GF-D8 (cell line): ENCODE measurements at places on chromosomes 3 and 15.
A peak's percentile ranks its signal among the peaks of the same experiment; 100 is the strongest.

DNA sequence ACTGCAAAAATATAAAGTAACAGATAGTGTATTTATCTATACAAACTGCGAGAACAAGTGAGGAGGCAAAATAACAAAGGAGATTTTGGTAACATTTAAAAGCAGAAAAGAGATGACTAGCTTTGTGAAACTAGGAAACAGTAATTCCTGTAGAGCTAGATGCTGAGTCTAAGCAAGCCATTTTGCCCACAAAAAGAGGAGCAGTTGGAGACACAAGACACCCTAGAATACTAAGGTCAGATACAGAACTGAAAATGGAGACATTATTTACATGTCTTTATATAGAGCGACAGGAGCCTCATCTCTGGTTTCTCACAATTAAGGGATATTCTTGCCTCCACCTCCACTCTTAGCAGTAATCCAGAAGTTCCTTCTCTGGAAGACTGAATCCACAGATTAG is 732.4 kb upstream of the GBE1 start:
- no peak for DNase-seq

DNA sequence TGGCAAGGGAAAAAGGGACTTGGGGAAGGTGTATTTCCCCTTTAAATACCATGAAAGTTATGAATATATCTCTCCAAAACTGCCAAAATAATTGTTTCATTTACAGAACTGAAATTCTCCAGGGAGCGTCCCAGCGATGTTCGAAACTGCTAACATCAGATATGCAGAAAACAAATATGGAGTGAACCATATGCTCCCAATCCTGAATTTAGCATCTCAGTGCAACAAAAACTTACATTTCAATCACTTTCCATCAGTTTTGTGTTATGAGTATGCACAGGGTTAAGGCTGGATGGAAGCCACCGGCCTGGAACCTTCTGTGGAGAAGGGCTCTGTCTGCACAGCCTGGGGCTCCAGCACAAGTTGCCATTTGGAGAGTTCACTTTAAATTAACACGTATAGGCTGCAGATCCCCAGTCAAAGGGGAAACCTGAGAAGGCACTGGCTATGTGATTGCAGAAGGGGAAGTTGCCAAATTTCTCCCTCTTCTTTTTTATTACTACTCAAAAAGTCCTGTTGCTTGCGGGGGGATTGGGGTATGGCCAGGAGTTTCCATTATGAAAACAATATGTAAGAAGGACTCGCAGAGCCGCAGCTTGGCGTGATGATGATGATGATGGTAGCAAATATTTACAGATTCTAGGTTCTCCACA is 56.9 kb upstream of the FOXP1 start:
- DNase-seq, result peak; percentile 29

DNA sequence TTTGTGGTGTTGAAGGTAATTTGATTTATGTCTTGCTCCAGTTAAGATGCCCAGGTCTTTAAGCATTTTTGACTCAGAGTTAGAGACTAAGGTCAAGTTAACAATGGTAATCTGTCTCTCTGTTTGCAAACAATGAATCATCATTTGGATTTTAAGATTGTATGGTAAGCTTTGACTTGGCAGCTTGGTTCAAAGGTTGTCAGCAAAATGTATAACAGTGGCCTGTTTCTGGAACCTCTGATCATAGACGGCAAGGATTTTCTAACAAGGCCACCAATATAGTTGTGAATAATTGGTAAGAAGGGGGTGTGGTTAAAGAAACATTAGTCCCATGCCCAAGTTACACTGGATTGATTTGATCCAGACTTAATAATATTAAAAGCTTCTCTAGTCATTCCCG is 775.2 kb upstream of the GOLIM4 start:
- no peak for DNase-seq

- no peak for DNase-seq
Measured at GRCh38 chr15:52295421-52296001, at the start of gene MYO5C. Gene MYO5C, minus strand, starts transcription at chr15:52295804. Its CDS starts 168 bp downstream, at chr15:52295636.

DNA sequence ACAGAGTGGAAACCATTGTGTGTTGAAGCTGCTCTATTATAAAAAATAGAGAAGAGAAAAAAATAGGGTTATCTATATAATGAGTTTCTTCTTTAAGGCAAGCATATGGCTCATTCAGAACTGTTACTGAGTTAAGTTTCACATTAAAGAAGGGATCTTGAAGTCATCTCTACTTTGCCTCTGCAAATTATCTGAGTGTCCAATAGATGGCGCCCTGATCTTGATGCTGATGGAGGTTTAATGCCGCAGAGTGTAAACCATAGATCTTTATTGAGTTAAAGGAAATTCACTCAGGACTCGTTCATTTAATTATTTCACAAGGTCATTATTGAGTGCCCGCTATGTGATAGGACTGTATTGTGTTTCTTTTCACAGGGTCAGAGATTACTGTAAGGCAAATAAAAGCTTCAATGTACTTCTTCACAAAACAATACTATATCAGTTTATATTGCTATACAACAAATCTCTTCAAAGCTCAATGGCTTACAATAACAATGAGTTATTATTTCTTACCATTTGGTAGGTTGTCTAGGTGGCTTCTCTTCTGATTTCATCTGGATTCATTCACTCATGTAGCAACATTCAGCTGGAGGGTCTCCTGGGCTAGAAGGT is 171.4 kb downstream of the NSUN3 start:
- no peak for DNase-seq

GRCh38 chr3:36362973-36363372 is 17.3 kb upstream of the STAC start:
- DNase-seq, result no peak

- no peak for DNase-seq
Measured at GRCh38 chr3:124791142-124791541, 60.9 kb downstream of the UMPS start.

DNA sequence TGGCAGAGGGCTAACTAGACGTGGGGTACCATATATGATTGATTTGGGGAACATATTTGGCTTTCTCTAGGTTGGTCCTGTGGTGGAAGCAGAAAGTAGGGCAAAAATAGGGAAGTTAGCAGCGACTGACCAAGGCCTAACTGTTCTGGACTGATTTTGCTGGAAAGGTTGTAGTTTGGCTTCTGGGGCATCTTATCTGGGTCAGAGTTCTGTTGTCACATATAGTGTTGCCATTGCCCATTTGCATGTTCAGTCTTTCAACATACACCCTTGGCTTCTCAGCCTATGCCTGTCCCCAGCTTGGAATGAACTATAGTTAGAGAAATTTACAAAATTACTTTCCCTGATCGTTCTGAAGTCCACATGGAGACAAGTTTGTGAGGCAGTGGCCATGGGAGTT is 426.5 kb downstream of the TBC1D5 start:
- DNase-seq, result no peak

DNA sequence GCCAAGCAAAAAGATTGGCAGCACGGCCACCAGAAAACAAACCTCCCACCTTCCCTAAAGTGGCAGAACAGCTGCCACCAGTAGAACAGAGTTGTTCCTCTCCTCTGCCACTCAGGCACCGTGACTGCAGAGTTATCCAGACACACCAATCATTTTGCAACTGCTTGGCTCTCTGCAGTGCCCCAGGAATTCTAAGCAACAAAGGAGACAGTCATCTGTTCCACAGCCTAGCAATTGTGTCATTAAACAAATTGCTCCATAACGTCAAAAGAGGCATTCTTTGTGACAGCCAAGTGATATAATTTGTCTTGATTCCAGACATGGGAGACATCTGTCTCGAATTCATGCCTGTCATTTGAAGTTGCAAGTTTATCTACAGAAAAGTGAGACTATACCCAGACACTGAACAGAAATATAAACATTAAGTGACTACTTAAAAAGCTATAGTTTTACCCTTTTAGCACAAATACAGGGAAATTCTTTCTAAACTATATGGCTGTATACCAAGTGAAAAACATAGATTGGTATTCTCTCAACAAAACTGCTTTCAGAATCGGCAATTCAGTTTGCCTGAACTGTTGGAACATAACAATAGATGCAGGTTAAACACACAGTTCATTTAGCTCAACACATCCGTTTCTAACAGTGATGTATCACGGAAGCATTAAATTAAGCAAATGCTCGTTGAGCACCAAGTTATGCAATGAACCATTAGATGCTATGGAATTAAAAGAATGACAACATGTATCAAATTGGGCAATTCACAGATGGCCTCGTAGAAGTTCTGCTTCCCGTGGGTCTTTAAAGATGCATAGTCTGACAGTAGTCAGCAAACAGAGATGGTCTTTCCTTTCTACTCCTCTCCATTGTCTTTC is 281.3 kb downstream of the FGF12 start:
- no peak for DNase-seq

DNA sequence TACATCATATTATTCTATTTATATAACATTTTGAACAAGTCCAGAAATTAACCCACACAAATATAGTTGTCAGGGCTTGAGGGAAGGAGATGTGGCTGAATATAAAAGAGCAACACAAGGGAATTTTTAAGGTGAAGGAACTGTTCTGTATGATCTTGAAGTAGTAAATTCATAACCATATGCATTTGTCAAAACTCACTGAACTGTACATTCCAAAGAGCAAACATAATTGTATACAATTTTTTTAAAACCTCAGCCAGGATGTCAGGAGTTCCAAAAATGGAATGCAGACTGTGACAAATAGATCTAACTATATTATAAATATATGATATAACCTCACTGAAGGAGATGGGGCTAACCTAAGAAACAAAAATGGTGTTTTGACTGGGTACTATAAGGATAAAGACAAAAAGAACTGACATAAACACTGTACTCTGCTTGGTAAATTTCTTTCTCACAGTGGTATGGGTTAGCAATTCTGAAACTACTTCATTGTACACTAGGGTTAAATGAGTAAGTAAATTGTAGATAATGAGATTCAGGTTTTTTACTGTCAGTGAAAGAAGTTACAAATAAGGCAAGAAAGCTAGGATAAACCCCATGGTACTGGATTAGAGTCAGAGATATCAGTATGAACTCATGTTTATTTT is 14.4 kb downstream of the GOLGB1 start:
- DNase-seq, result no peak

DNA sequence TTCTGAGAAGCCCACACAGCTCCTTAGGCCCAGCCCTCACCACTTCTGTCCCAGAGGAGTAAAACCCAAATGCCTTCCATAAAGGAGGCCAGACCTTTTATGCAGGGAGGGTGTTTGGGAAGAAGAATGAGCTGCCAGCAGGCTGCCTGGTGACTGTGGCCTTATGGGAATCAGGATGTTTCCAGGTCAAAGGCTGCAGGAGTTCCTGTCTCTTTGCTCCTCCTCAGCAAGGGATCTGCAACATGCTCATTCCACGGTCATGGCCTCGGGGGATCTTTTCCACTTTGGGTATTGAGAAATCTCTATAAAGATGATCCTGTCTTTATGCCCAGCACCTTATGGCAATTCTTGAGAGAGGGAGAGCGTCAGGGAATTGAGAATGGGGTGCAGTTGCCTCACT is 25.2 kb upstream of the MAGEF1 start:
- no peak for DNase-seq

GRCh38 chr3:156396851-156397250 is 158.1 kb downstream of the SSR3 start:
- no peak for DNase-seq

GRCh38 chr3:148186881-148187280 is 510.8 kb upstream of the AGTR1 start:
- DNase-seq, result no peak

DNA sequence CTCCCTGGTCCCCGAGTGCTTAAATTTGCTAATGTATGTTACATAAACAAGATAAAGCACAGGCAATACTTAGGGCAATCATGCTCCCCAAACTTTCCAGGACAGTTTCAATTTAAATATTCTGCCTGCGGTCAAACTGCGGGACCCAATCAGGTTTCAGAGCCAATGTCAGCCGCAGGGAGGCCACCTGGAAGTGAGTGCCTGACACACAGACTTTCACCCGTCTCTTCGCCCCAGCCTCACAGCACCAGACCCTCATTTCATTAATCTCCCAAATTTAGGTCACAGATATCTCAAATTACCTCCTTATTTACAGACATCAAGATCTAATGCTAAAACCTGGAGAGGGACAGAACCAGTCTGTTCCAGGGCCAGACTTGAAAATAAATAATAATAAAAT is 107.2 kb upstream of the ALDH1A3 start:
- DNase-seq, result no peak

- DNase-seq, result no peak
Measured at GRCh38 chr15:70078578-70079417, 18.9 kb downstream of the TLE3 start.

- no peak for DNase-seq
Measured at GRCh38 chr15:59792359-59792758, 103.2 kb upstream of the BNIP2 start.

GRCh38 chr3:150348500-150348899 is 59.6 kb upstream of the TSC22D2 start:
- DNase-seq, result no peak

GRCh38 chr3:171385086-171385485 is 75.1 kb downstream of the TNIK start:
- no peak for DNase-seq

DNA sequence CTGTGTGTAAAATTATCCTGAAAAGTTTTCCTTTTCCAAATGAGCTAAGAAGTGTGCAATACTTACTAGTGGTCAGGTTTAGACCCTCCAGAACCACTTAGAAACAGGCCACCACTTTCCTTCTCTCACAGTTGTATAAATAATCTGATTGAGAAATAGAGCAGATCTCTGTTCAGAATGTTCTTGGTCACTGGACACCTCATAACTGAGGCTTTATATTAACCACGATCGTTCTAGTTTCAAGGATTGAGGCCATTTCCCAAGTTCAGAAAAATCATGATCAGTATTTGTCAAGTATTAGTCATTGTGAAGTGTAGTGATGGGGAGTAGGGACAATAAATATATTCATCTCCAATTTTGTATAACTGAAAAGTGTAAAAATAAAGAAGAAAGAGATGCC is 1.0 kb upstream of the MAP3K13 start:
- no peak for DNase-seq

DNA sequence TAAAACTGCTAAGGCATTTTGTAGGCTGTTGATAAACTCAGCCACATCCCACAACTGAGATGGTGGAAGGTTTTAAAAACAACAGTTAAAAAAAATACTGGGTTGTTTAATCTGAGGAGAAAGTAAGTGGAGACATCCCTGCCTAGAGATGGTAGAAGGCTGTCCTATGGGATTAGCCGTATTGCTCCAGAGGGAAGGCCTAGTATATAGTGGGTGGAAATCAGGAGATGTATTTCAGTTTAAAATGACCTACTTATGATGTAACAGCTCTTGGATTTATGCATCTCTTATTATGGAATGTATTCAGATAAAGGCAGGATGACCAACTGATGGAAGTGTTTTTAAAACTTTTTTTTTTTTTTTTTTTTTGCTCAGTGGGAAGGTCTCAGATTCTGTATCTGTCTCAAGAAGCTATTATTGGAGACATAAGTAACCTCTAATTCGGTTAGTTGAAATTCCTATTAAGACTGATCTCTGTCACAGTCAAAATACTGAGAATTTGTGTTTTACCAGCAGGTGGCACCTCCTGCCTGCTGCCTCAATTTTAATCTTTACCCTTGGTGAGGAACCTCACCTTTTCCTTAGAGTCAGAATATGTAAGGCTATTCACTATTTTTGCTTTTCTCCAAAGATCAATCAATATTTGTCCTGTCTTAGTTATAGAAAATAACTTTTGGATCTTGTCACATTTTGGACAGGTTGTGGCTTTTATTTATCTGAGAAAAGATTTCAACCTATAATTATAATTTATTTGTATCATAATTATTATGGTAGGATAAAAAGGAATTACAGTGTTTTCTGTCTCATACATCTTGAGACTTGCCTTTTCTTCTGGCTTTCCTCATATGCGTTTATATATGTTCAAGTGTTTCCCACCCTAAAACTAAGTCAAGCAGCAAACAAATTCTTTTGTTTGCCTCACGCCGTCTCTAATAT is 63.0 kb downstream of the VPS8 start:
- no peak for DNase-seq
